Stimulated activated CD8-positive, alpha-beta memory T cell treated with anti-CD3 and anti-CD28 coated beads, Interleukin-15, amount 100 ng/mL, for 24 hours (primary cell): ENCODE measurements at places on chromosomes 7 and 10.

- DNase-seq, result no peak
Measured at GRCh38 chr7:158063850-158064610, 523.6 kb downstream of the PTPRN2 start.

DNA sequence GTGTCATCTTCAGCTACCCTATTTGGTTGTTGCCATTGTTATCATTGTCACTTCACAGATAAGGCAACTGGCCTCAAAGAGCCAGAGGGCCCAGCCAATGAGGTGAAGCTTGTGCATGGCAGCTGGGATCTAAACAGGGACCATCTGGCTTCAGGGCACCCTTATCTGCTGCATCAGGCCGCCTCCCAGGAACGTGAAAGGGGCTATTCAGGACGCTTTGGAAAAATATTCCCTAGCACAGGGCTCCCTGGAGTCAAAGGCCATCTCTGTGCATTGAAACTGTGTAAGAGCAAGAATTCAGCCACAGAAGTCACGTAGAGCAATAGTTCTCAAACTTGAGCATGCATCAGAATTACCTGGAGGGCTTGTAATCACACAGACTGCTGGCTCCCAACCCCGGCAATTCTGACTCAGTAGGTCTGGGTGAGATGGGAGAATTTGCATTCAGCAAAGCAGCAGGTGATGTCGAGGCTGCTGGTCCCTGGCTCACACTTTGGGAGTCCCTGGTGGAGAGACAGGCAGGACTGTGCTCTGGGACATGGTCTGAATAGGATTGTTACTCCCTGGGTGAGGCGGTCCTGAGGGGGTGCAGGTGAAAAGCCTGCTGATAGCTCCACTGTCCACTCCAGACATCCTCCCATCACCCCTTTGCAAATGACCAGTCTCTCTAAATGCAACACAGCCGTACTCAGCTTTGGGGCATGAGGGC is 21.5 kb upstream of the PLEKHA1 start:
- no peak for DNase-seq

GRCh38 chr10:71314028-71314693 is 4.9 kb upstream of the SLC29A3 start:
- DNase-seq, result no peak

- peak; percentile 37 for DNase-seq
Measured at GRCh38 chr7:39951226-39952194, 1.5 kb downstream of the CDK13 start.

- DNase-seq, result no peak
Measured at GRCh38 chr10:67473850-67474633, 222.0 kb downstream of the CTNNA3 start.

- DNase-seq, result no peak
Measured at GRCh38 chr7:135905858-135906257, 71.3 kb downstream of the MTPN start.

DNA sequence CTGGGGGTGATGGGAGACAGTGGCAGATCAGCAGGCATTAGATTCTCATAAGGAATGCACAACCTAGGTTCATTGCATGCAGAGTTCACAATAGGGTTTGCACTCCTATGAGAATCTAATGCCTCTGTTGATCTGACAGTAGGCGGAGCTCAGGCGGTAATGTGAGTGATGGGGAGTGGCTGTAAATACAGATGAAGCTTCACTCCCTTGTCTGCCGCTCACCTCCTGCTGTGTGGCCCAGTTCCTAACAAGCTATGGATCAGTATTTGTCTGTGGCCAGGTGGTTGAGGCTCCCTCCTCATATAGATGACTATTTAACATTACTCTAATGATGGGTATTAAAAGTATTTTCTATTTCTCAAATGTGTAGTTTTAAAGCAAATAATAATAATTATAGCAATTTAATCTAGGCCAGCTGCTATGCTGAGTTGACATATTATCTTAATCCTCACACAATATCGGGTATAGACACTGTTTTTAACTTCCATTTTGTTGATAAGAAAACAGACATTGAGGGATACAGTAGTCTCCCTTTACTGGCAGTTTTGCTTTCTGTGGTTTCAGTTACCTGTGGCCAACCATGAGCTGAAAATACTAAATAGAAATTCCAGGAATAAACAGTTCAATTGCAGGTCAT is 39.9 kb downstream of the KIF20B start:
- no peak for DNase-seq

DNA sequence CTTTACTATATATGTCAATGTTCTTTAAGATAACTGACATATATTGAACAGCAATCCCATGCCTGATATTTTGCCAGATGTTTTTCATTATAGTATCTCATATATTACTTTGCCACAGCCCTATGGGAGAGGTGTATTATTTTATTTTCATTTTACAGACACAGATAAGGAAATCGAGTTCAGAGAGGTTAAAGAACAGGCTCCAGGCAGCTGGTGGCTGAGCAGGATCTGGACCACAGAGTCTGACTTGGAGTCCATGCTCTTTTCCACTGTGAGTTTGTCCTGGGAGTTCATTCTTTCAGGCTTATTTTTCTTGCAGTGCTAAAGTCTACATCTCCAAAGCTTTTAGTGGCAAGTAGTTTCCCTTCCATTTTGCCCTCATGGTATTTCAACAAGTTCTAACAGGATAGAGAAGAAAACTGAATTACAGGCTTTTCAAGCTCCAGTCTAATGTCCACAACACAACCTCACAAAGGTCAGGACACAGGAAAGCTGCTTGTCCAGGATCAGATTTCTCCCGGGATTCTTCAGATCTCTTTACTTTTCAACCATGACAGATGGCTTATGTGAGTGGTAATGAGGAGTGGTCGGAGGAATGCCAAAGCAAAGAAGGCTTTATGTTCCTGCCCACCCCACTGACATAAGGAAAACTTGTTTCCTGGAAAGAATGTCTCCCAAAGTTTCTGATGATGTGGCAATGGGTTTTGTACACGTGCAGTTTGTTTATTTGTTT is 13.1 kb upstream of the SLC35B4 start:
- DNase-seq, result no peak

DNA sequence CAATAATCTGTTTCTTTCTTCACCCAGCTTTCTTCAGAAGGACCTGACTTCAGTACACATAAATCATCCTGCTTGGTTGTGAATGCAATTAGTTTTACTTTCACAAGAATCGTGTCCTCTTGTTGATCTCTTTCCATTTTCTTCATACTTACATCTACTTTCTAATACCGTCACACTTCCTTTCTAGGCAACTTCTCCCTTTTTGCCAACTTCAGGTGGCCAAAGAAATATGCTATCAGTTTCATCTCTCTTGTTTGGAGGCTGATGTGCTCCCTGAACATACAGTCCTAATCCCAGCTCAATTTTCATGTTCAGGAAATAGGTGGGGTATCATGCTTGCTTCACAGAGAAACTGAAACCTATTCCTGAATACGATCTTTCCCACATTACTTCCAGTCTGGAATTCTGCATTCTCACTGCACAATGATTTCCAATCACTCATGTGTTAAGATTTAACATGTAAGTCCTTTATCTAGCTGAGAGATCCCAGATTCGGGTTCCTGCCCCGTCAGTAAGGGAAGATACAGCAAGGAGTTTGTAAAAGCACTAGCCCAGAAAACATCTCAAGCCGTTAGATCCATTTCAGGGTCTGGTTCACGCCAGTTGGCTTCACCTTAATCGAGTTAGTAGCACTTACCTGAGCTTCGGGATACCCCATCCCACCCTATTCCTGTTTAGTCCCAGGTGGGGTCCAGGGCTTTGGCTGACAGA is 994 bp downstream of the SLC25A28 start:
- DNase-seq, result no peak

DNA sequence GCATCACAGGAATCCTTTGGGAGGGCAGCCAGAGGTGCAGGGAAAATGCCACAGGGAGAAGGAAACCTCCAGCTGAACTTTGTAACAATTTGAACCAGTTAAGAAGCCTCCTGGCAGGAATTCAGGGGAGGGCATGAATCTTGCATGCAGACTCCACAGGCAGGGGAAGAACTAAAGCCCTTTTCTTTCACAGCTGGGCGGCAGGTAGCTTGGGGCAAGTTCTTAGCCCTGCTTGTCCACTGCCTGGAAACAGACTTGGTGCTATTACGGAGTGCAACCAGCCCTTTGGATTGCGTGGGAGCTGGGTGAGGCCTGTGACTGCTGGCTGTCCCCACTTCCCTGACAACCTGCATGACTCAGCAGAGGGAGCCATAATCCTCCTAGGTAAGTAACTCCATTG is 51.7 kb upstream of the ADAM12 start:
- no peak for DNase-seq

GRCh38 chr7:37018954-37019353 is 294.7 kb upstream of the AOAH start:
- no peak for DNase-seq

DNA sequence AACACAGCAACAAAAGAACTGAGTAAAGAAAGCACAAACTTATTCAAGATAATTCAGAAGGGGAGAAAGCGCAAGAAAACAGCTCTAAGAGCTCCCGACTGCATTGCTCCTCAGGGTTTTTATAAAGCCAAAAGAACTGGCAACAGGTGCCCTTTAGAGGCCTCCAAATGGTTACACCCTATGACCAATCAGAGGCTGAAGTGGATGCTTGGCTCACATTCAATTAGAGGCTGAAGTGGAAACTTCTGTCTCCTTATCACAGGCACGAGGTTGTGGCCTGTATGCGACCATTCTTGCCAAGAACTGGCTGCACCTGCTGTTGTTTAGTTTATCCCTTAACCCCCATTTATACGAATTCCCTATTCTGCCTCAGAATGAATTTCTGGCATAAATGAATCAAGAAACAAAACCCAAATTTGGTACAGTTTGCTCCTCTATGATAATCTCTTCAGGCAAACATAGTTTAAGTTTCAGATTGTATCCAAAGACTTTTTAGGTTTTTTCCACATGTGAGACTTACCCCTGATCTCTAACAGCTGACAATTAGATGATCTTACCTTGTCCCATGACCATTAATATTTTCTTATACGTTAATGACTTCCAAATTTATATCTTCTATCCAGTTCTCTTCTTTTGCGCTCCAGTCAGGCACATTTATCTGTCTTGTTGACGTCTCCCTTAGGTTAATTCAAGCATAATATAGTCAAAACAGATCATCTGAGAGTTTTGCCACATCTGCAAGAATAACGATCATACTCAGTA is 504.8 kb downstream of the NXPH1 start:
- no peak for DNase-seq

DNA sequence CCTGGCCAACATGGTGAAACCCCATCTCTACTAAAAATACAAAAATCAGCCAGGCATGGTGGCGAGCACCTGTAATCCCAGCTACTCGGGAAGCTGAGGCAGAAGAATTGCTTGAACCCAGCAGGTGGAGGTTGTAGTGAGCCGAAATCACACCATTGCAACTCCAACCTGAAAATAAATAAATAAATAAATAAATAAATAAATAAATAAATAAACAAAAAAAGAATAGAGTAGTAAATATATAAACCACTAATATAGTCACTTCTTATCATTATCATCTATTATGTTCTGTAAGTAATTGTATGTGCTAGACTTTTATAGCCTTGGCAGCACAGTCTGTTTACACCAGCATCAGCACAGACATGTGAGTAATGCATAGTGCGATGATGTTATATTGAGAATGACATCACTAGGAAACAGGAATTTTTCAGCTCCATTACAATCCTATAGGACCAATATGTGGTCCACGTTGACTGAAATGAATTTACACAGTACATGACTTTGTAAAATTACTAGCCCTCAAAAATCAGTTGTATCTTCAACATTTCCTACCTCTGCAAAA is 385.4 kb upstream of the ANKRD30A start:
- DNase-seq, result no peak

DNA sequence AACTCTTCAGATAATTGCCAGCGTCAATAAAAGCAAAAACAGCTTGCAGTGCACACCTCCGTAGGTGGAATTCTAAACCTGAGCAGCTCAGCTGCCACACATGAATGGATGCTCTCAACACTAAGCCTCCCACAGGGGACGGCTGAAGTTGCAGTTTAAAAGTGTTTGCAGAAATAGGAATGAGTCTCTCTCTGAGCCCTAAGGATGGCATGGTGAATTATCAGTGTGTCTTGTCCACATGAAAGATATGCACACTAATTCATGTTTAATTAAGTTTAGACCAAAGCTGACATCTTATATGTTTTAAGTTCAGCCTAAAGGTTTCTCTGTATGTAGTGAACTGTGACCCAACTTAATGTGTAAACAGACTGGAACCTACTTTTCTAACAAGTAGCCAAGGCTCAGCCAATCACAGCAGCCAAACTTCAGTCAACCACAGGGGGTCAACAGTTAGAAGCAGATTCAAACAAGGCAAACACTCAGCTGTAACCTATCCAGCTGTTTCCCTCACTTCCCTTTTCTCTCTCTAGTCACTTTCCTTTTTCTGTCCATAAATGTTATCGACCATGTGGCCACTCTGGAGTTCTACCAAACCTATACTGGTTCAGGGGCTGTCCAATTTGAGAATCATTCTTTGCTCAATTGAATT is 38.1 kb downstream of the CTTNBP2 start:
- no peak for DNase-seq

- no peak for DNase-seq
Measured at GRCh38 chr7:44244282-44244681, 43.5 kb downstream of the YKT6 start.

DNA sequence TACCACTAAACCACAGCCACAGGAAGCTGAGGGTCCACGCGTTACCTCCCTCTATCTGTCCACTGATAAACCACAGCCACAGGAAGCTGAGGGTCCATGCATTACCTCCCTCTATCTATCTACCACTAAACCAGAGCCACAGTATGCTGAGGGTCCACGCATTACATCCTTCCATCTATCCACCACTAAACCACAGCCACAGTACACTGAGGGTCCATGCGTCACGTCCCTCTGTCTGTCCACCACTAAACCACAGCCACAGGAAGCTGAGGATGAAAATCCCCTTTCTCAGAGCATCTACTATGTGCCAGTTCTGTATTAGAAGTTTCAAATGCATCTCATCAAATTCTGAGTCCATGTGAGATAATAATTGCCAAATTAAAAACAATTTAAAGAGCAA is 589.3 kb downstream of the DNAJB6 start:
- no peak for DNase-seq

GRCh38 chr10:99369551-99369950 is 40.4 kb downstream of the CNNM1 start:
- DNase-seq, result no peak

GRCh38 chr10:127945948-127946711 is 39.2 kb downstream of the PTPRE start:
- no peak for DNase-seq

DNA sequence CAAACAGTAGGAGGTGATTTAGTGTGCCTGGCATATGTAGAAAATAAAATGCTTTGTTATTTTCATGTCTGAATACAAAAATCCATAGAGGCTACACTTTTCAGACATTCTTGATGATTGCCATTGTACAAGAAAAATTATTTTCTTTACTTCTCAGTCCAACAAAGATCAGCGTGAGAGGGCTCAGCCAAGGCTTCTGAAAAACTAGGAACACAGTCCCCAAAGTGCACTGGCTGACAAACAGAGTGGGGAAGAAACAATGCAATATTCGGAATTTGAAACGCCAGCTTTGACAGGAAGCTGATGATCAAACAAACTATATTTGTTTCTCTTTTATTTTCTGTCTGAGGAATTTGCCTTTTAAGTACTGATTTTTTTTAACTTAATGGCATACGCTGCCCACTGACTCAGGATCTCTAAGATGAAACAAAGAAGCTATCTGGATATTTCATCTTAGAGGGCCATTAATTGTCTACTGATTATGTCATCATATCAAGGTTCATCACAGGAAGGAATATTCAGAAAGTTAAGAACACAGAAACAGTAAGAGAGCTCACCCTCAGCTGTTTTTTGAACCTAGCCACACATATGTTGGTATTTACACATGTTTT is 197.0 kb upstream of the INHBA start:
- no peak for DNase-seq

GRCh38 chr7:121002757-121003200 is 14.3 kb downstream of the CPED1 start:
- no peak for DNase-seq
